ENCODE measurements at places on chromosomes 5 and 9.

DNA sequence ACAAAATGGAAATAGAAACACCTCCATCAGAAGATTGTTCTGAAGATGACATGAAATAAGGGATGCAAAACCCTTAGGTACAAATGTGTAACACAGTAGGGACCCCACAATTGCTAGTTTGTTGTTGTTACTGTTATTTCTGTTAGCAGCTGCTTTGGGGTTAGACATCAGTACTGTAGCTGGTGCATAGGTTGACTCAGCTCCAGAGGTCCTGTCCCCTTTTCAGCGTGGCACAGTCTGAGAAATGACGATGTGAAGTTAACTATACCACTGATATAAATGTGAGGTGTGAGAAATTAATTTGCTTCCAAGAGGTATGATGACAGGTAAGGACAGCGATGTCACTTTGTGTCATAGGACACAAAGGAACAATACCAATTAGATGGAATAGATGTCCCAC is 384.6 kb upstream of the KLF4 start:
- no peak for DNase-seq

DNA sequence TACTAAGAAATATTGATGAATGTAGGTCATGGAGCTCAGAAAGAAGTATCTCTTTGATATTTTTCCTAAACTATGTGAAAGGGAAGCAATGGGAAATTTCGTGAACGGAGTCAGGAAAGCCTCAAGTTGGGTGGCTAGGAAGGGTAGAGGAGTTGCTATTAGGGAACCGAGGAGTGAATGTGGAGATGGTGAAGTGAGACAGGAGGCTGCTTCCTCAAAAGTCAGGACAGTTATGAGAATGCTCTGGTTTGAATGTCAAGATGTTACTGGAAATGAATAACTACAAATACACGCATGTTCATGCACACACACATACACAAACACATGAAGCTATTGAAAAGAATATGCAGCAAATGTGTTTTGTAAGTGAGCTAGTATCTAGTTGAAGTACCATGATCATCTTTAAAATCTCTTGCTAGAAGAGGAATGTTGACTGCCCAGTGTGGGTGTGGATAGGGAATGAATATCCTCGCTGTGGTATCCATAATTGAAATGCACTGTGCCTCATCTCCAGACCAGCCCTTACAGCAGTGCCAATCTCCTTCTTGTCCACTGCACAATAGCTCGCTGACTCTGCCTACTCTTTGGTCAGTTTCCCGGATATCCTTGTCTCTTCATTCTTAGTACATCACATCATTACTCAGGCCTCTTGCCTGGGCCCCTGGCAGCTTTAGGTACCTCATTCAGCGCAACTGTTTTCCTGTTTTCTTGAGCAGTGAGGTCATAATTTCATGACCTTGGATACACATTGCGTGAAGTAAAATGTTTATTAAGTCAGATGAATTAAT is 21.9 kb upstream of the PDCD1LG2 start:
- no peak for DNase-seq

GRCh38 chr9:37046683-37047082 is 12.6 kb upstream of the PAX5 start:
- DNase-seq: no peak

- DNase-seq: peak; percentile 91
Observed at GRCh38 chr9:111728617-111729366, 65.9 kb downstream of the SHOC1 start.

- DNase-seq: no peak
Observed at GRCh38 chr5:68246802-68247201, 31.2 kb downstream of the PIK3R1 start.

GRCh38 chr5:144042156-144042555 is 128.3 kb downstream of the YIPF5 start:
- no peak for DNase-seq

GRCh38 chr5:107538331-107538730 is 132.4 kb downstream of the EFNA5 start:
- peak; percentile 28 for DNase-seq

- peak; percentile 63 for DNase-seq
Observed at GRCh38 chr9:98707166-98708102, 1.3 kb downstream of the GABBR2 start.

- peak; percentile 38 for DNase-seq
Observed at GRCh38 chr5:151886546-151887275, 37.9 kb downstream of the GLRA1 start.

DNA sequence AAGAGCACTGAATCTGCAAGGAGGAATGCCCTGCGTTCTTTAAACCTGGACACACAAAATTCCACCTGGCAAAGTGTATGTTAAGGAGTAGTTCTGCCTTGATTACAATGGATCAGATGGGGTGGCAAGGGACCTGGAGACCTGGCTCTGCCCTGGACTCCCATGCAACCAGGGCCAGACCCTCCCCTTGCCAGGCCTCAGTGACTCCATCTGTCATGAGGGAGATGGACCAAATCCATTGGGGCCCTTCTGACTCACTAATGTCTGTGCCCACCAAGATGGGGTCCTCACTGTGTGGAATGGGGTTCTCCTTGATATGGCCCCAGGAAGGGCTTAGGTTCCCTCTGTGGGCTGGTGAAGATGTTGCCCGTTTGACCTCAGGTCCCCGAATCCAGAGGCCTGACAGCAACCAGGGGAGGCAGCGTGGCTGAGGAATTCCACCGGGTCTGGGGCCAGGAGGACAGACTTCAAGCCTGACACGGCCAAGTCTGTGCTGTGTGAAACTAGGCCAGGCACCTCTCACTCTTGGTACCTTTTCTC is 100.3 kb downstream of the PAX5 start:
- DNase-seq: no peak
